ENCODE measurements at places on chromosomes 1 and 21.

DNA sequence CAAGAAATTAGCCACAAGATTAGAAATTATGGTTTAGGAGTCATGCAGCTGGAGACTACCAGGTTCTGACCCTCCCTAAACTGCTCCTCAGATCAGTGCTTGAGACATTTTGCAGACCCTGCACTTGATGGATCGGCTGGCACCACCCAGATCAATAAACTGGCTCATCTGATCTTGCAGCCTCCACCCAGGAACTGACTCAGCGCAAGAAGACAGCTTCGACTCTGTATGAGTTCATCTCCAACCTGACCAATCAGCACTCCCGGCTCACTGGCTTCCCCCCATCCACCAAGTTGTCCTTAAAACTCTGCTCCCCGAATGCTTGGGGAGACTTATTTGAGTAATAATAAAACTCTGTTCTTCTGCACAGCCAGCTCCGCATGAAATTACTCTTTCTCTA is 40.0 kb downstream of the L1TD1 start:
- DNase-seq = no peak

- DNase-seq = no peak
Observed at GRCh38 chr1:174912264-174912663, 87.5 kb upstream of the CACYBP start.

- no peak for DNase-seq
Observed at GRCh38 chr1:2019172-2019543, at the start of gene GABRD. Gene GABRD (plus strand): TSS chr1:2019345. CDS start chr1:2019424, 79 bp downstream.

- no peak for DNase-seq
Observed at GRCh38 chr1:14439015-14439414, 159.5 kb upstream of the KAZN start.

GRCh38 chr1:33424205-33424604 is 6.7 kb downstream of the PHC2 start:
- DNase-seq = no peak

Measured in KG1 (cell line).